ENCODE measurements at places on chromosomes 5 and 9. TPM values are rescaled to one million over a fixed set of nuclear protein-coding genes. Genes with fewer than 3 reads are reported as not detected.
A peak's percentile ranks its signal among the peaks of the same experiment; 100 is the strongest.

Gene CHSY3
- total RNA-seq = not detected

Gene DMGDH
- total RNA-seq = 1.7 TPM

Gene SLC22A4
- total RNA-seq = 1.5 TPM

DNA sequence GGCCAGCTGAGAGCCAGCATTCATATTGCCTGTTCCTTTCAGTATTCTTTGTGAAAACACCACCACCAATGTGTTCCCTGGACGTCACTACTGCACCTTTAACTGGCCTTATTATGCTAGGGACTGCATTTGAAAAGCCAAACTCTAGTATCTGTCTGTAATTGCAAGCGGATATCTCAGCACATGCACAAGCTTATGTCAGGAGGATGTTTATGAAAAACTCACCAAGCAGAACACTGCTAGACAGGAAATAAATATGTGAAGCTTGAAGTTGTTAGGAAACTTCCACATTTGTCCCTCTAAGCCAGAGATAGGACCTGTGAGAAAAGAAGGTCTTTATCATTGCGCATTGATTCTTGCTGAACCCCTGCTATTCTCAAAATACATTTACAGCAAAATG is 135.4 kb upstream of the CCDC152 start:
- no peak for DNase-seq

DNA sequence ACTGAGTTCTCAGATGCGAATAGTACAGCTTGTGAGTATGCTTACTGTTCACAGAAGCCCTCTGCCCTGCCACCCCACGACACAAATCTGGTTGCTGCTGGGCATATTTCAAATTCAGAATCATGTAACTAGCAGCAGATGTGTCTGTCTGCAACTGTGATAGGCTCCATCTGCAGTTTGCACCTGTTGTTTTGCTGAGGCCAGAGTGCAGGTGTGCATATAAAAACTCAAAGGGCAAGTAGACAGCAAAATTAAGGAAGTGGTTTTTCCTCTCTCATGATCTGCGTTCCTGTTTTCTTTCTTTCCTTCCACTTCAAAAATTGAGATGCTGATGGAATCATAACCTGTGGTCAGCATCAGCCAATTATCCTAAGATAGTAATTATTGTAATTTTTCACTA is 1000.5 kb downstream of the PTPRD start:
- no peak for DNase-seq

- peak; percentile 92 for DNase-seq
Measured at GRCh38 chr5:175696139-175696854, 38.4 kb downstream of the HRH2 start.

GRCh38 chr9:79807971-79808370 is 236.2 kb downstream of the TLE4 start:
- DNase-seq = no peak

- no peak for DNase-seq
Measured at GRCh38 chr5:10090074-10090473, 159.6 kb downstream of the ATPSCKMT start.

DNA sequence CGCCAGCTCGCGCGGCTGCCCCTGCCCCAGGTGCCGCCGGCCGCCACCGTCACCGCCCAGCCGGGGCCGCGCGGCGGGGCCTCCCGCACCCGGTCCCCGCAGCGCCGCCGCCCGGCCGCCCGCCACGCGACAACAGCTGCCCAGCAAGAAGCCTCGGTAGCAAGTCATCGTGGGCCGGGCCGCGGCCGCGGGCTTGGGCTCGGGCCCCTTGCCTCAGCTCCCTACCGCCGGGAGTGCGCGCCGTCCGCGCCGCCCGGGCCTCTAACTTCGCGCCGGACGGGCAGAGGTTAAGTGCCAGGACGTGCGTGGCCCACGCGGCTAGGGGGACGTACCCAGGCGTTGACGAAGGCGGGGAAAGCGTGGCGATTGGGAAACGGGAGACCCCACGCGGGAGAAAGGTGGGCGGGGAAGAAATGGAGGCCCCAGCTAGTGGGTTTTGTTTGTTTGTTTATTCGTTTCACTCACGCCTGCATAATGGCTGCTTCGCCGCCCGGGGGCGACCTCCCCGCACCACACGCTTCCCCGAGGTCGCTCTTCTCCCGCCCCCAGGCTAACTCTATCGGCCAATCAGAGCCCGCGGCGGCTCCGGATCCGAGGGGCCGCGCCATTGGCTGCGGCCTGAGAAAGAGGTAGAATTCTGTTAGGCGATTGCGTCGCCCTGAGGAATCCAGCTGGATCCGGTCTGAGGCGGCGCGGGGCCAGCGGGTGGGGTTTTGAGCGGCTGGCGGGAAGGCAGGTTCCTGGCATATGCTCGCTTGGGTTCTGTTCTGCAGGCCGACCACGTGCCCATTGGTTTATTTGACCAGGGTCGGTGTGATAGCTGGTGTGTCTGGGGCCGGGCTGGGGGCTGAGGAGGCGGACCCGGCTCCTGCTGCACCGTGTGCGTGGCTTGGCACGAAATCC is at the start of gene NADK2:
NADK2 (minus strand) TSS at position 295 of the 903 bp plus-strand sequence; CDS start at position 168, 127 bp downstream.
- DNase-seq = peak; percentile 96

DNA sequence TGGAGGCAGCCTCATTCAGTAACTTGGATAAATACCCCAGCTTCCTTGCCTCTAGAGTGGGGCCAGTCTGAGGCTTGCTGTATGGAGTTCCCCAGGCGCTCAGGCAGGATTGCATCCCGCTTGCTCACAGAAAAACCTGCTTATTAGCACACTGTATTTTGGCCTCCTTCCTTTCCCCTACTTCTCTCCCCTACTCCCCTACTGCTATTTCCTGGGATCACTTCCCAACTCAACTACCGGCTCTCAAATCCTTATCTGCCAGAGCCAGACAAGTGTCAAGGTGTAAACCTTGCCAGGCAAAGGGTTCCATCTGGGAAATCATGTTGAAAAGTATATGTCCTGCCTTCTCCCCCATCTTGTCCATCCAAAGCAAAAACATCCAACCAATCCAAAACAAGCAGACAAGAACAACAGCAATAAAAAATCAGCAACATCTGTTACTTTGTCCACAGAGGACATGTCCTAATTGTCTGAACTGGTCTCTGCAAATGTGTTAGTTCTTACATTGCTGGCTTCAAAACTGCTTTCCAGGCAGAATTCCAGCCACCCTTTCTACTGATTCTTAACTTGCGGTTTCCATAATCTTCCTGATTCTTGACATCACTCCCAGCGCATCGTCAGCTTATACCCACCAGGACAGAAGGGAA is 164.1 kb upstream of the SEMA6A start:
- DNase-seq = no peak

- DNase-seq = peak; percentile 50
Measured at GRCh38 chr5:132073231-132074013, at the start of gene CSF2. Gene CSF2 (plus strand): TSS chr5:132073789. CDS start chr5:132073824, 35 bp downstream.

Gene ACOT12
- total RNA-seq = not detected

Gene PARP8
- 36.9 TPM for total RNA-seq

Gene PIP5K1B
- 1.1 TPM for total RNA-seq

- DNase-seq = no peak
Measured at GRCh38 chr5:161614342-161614741, 67.8 kb upstream of the GABRB2 start.

Gene KLF4
- 0.75 TPM for total RNA-seq

GRCh38 chr9:114285166-114285867 is 37.6 kb upstream of the ORM1 start:
- no peak for DNase-seq

- DNase-seq = peak; percentile 13
Measured at GRCh38 chr5:132480893-132481595, 9.5 kb downstream of the IRF1 start.

Gene ARHGEF28
- total RNA-seq = 0.12 TPM

DNA sequence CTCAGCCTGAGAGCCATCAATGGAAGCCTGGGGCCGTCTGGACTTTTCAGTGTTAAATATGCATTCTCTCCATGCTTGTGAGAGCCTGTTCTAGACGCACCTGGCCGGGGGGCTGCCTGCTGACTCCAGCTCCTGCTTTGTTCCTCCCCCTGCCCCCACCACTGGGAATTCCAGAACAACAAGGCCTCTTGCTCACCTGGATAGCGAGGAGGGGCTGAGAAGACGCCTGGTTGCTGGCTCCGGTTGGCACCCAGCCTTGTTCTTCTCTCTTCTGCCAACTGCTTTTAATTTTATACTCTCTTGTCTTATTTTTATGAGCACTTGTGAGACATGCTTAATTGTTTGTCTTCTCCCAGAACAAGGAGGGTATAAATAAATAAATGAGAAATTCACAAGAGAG is 15.0 kb upstream of the RAPGEF1 start:
- no peak for DNase-seq

- peak; percentile 60 for DNase-seq
Measured at GRCh38 chr5:157689942-157690689, 18.8 kb downstream of the C5orf52 start.

Gene LRRC19
- not detected for total RNA-seq

GRCh38 chr5:53276825-53277224 is 167.3 kb upstream of the MOCS2 start:
- no peak for DNase-seq

DNA sequence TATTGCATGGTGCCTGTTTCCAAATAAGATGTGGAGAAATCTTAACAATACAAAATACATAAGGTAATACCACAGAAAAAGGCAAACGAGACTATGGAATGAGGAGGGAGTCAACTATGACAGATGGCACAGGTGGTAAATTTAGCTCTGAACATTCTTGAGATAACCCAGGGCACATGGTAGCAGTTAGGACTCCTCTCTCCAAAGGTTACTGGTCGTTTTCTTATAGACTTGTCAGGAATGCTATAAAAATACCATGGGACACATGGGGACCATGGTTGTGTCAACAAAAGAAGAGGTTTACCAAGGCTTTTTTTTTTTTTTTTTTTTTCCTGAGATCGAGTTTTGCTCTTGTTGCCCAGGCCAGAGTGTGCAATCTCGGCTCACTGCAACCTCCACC is 209.4 kb upstream of the RFX3 start:
- no peak for DNase-seq

Gene TAS2R1
- not detected for total RNA-seq

DNA sequence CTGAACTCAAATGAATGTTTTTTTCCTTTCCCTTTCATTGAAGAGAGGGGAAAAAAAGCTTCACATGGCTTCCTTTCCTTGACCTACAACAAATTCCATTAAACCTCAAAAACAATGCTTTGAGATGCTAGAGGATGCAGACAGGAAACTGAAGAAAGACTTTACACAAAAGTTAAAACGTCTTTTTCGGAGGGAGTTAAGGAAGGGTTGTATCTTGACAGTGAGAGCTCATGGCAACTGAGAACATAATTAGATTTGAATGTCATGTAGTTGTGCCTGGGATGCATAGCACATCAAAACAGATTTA is 66.4 kb downstream of the EBF1 start:
- no peak for DNase-seq

DNA sequence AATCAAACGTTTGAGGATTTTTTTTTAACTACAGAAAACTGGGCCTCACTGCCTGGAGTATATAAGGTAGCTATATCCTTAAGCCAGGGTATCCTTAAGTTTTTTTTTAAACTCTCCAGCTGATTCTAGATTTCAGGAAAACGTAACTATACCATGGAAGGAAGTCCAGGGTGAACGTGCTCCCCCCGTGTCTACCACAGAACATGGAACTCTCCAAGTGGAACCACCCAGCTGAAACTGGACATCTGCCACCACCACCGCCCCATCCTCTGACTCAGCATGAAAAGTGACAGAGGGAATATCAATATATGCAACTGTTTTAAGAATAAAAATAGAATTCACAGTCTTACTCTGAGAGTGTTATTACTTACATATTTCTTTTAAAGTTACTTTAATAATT is 61.3 kb downstream of the DROSHA start:
- DNase-seq = no peak

Gene FBN2
- not detected for total RNA-seq

GRCh38 chr5:172498431-172499129 is 44.3 kb upstream of the SH3PXD2B start:
- DNase-seq = no peak

DNA sequence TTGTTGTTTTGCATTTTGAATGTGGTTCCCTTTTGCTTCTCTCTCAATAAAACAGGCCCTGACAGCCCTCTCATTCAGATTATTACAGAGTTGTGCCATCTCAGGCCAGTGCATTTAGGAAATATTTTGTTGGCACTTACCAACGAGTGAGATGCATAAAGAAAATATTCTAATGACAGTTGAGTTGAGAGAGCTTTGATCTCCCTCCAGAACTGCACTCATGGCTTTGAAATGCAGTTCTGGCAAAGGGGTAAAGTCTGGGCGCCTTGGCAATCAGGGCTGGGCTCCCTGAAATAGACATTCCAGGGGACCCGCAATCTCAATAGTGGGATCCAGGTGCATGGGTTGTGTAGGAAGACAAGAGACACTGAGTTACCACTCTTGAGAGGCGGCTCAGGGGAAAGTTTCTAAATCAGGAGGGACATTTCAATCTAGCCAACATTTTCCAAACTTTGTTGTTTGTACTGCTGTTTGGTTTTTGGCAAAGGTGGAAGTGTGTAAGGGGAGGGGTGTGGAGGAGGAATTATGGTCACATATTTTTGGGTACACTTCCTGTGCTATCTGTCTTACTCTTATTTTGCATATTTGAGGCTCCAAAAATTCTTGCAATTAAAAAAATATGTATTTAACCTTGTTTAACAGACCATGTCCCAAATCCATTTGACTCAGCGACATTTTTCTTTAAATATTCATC is 48.8 kb downstream of the PAPPA start:
- no peak for DNase-seq

GRCh38 chr9:95280745-95281144 is 36.8 kb downstream of the FANCC start:
- DNase-seq = no peak

- DNase-seq = no peak
Measured at GRCh38 chr9:129725795-129726251, 27.0 kb downstream of the PTGES start.

Gene CCNJL
- total RNA-seq = not detected

- no peak for DNase-seq
Measured at GRCh38 chr5:129204525-129204924, 110.0 kb downstream of the ISOC1 start.

- no peak for DNase-seq
Measured at GRCh38 chr5:133499895-133500294, 112.4 kb downstream of the FSTL4 start.

- DNase-seq = no peak
Measured at GRCh38 chr9:83656032-83656680, 33.2 kb downstream of the IDNK start.

Gene TMEM174
- total RNA-seq = not detected

GRCh38 chr9:137464291-137464999 is 5.3 kb upstream of the NSMF start:
- DNase-seq = no peak

DNA sequence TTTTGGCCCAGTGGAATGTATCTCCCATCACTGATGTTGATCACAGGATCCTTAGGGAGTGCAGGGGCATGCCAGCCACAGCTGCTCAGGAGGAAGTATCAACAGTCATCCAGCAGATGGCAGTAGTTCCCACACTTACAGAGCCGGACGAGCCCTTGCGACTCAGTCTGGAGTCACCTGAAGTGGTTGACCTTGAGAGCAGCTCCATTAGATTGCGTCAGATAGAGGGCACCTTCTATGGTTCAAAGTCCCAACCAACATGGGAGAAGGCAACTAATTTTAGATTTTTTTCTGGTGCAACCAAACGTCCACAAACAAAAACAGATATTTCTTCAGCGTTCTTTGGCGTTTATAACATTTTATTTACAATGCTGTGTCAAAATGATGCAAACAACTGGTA is 124.5 kb downstream of the EGFLAM start:
- DNase-seq = peak; percentile 64

Measured in activated CD4-positive, alpha-beta memory T cell treated with anti-CD3 and anti-CD28 coated beads for 36 hours (primary cell).